Upper lobe of left lung (tissue), 6 donors: ENCODE measurements at places on chromosomes 1 and 21. TPM values are rescaled to one million over a fixed set of nuclear protein-coding genes. Genes with fewer than 3 reads are reported as not detected.

The ASTN1 gene
- 0.30 TPM for total RNA-seq

The SH2D1B gene
- not detected for total RNA-seq

The RSPH1 gene
- total RNA-seq = 10.3 TPM

The KIF1B gene
- total RNA-seq = 50.3 TPM

The C1orf87 gene
- 13.6 TPM for total RNA-seq

The UCHL5 gene
- total RNA-seq = 24.9 TPM

The KCNC4 gene
- total RNA-seq = 2.5 TPM

DNA sequence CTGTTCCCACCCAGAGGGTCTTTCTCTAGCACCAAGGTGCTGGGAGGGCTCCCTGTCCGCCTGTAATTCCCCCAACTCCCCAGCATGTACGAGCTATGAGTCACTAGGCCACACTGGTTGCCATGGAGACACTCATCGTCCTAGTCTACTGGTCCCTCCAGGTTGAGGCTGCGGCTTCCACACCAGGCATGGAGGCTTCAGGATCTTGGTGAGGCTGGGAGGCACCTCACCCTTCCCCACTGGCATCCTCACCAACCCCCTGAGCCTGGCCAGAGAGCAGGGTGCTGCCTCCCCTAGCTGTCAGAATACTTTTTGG, 75.6 kb upstream of the KAZN start:
- H3K27me3 ChIP-seq = no peaks in the 10 kb centered on the region
- H3K27ac ChIP-seq = peak overlapping the region; percentile 15
- no peak overlapping the region for H3K4me3 ChIP-seq

DNA sequence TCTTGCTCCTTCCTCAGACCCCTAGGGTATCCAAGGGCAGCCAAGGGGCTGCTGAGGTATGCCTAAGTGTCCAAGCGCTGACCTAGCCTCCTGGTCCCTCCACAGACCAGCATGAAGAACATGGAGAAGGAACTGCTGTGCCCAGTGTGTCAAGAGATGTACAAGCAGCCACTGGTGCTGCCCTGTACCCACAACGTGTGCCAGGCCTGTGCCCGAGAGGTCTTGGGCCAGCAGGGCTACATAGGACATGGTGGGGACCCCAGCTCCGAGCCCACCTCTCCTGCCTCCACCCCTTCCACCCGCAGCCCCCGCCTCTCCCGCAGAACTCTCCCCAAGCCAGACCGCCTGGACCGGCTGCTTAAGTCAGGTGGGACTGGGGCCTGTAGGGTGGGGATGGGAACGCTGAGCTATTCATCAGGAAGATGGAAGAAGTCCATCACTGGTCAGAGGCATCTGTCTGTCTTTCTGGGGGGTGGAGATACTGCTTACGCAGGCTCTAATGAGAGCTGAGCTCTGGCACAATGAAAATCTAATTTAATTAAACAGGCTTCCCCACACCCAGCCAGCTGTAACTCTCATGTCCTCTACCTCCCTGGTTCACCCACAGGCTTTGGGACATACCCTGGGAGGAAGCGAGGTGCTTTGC, 1.8 kb downstream of the TRIM46 start:
- no peak overlapping the region for H3K27ac ChIP-seq
- no peaks in the 10 kb centered on the region for H3K36me3 ChIP-seq
- H3K4me3 ChIP-seq = no peak overlapping the region
- peaks cover 30% of the 10 kb centered on the region for H3K4me1 ChIP-seq
- peak; percentile 32 for DNase-seq
- H3K27me3 ChIP-seq = peaks cover 7% of the 10 kb centered on the region

- no peak overlapping the region for H3K4me3 ChIP-seq
- H3K4me1 ChIP-seq = no peaks in the 10 kb centered on the region
- peak; percentile 54 for DNase-seq
- no peaks in the 10 kb centered on the region for H3K27me3 ChIP-seq
Measured at GRCh38 chr1:56453016-56453415, 126.3 kb downstream of the PLPP3 start.

DNA sequence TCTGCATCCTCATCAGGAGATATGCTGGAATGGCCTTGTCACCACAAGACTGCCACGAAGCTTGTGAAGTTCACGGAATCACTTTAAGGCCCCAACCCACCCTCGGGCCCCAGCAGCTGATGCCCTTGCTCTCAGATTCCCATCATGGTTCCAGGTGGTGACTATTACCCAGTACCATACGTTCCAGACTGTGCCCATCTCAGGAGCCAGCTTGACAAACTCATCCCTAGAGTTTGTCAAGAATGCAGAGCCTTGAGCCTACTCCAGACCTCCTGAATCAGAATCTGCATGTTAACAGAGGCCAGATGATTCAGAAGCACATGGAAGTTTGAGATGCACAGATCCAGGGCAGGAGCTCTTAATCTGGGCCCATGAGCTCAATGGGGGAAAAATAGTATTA, 53.9 kb upstream of the RBM15 start:
- H3K4me3 ChIP-seq = no peak overlapping the region
- H3K27ac ChIP-seq = no peak overlapping the region
- DNase-seq = no peak

GRCh38 chr1:202708456-202709275, 1.6 kb downstream of the SYT2 start:
- no peak overlapping the region for H3K27ac ChIP-seq
- no peak for DNase-seq
- peaks cover 16% of the 10 kb centered on the region for H3K4me1 ChIP-seq
- H3K36me3 ChIP-seq = no peaks in the 10 kb centered on the region
- no peaks in the 10 kb centered on the region for H3K27me3 ChIP-seq
